ENCODE measurements at places on chromosomes 6 and 20.

DNA sequence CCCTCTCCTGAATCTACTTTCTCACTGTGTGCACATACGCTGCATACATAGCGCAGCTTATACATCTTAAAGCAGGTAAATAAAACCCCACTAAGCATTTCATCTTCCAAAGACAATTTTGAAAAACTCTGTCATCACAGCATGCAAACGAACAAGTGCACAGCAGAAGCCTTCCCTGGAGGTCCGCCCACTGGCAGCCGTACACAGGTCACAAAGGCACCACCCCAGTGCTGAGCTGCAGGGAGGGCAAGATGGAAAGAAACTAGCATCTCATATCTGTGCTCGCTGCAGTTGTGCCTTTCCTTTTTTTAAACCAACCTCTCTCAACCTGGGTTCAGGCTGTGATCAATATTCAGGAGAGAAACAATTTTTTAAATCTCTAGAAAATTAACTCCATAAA lies 73.3 kb downstream of the HUS1B start:
- DNase-seq = no peak

- no peak for DNase-seq
Observed at GRCh38 chr20:35560541-35560940, 18.7 kb downstream of the ERGIC3 start.

GRCh38 chr20:45358282-45359068 lies 4.5 kb upstream of the SYS1 start:
- DNase-seq = peak; percentile 85

DNA sequence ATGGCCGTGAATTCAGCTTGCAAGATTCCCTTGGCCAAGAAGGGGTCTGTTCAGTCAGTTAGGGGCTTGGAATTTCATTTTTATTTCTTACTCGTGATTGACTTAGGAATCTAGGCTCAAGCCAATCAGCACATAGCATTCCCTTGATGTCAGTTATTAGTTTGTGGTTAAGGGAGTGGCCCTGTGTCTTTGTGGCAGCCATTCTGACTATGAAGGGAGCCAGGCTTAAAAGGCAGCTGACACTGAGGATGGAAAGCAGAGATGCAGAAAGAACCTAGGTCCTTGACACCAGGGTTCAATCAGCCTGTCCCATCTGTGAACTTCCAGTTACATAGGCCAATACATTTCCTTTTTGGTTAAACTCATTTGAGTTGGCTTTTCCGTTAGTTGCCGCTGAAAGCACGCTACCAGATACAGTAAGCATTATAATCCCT lies 48.1 kb downstream of the MCUR1 start:
- peak; percentile 69 for DNase-seq

DNA sequence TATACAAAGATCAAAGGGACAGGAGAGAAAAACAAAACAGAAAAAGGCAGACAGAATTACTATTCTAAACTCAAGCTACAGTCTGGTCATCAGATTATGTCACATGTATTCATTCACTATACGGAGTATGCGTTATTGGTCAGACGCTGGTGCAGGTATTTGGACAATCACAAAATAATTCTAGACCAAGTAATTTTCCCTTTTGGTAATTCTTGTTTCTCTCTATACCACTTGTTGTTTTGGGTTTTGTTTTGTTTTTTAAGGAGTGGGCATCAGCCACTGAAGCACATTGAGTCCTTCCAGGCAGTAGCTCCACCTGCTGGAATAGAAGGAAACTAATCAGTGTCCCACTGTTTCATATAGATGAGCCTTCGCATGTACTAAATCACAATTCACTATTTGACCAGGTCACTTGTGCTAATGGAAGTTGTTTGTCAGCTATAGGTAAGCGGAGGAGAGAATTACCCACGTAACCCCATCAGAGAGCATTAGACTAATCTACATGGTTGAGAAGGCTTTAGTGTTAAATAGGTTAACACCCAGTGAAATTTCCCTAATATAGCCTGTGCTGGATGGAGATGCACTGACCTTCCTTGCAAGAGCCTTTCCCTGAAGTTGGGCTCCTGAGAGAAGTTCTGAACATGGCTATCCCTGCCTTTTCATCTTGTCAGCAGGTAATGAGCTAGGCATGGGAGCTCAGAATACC lies 77.9 kb downstream of the TNFAIP3 start:
- DNase-seq = peak; percentile 37

DNA sequence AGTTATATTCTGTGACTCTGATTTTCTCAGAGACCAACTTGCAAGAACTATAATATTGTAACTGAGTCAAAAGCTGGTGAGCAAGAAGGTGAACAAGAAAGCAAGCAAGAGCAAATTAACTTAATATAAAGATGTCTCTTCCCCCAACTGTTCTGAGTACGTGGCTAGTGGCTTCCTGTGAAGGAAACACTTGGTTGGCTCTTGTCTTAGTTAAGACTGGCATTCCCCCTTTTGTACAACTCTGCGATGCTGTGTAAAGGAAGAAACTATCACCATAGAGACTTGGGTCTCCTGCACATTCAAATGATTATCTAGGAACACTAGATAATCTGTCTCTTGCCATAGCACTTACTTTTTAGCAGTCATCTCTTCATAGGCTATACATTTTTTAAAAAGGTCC lies 47.3 kb upstream of the TNFAIP3 start:
- DNase-seq = no peak

DNA sequence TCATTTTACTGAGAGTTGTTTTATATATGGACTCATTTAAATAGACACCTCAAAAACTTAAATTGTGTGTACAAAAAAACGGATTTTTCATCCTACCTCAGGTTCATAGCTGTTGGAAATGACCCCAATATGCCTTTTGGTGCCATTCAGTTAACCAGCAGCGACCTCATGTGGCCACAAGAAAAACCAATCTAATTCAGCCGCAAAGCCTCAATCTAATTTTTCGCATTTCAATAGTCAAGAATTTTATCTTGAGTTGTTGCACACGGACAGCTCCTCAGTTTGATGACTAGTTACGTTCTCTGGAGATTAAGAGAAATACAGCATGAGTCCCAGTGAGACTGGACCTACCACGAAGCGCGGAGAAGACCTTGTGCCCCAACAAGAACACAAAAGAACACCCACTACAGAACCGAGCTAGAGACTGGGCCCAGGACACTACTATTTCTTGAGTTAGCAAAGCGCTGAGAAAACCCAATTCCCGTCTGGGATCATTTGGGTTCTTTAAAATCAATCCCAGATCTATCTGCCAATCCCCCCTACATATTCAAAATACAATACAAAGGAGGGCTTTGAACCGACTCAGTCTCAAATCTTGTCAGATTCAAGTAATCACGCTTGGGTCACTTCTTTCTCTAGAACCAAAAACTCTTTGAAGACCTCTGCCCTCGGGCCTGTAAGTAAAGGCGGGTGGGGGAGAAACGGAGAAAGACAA lies 1.1 kb downstream of the TCP11 start:
- peak; percentile 69 for DNase-seq

DNA sequence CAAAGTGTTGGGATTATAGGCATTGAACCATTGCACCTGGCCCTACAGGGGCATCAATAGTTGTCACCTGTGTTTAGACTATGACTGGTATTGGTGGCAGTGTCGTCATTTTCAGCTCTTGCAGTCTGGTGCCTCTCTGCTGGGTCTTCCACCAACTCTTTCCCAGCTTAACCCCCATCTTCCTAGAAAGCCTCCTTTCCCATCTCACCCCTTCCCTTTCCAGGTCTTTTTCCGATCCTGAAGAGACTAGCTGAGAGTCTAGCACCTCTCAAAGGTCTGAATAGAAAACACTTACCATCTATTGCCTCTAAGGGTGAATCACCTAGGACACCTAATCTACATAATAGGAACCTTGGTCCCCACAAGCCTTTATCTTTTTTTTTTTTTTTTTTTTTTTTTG lies 71.0 kb downstream of the TCP11 start:
- DNase-seq = no peak

Data from foreskin fibroblast (primary cell).